Activated CD8-positive, alpha-beta T cell treated with anti-CD3 and anti-CD28 coated beads for 36 hours (primary cell): ENCODE measurements at places on chromosomes 2 and 18. TPM values are rescaled to one million over a fixed set of nuclear protein-coding genes. Genes with fewer than 3 reads are reported as not detected.

DNA sequence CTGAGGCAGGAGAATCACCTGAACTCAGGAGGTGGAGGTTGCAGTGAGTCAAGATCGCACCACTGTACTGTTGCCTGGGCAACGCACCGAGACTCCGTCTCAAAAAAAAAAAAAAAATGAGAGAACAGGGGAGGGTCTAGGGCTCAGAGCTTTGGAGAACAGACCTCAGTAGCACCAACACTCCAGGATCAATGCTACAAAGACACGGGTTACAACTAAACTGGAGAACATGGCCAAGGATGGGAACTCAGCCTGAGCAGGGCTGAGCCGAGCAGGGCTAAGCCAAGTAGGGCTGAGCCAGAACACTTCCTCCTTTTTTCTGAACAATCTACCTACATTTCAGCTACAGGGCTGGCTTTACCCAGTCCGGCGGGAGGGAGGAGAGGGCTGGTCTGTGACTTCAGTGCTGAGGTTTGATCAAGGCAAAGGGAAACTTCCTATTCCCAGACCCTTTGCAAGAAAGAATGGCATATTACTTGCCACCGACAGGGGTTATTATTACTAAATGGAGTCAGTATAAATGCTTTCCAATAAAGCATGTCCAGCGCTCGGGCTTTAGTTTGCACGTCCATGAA is 2.9 kb upstream of the CASP8 start:
- peaks cover 36% of the 10 kb centered on the region for H3K36me3 ChIP-seq
- peaks cover 75% of the 10 kb centered on the region for H3K4me1 ChIP-seq
- DNase-seq: peak; percentile 57
- H3K4me3 ChIP-seq: peak overlapping the region; percentile 81

The POTEJ gene
- total RNA-seq: not detected

DNA sequence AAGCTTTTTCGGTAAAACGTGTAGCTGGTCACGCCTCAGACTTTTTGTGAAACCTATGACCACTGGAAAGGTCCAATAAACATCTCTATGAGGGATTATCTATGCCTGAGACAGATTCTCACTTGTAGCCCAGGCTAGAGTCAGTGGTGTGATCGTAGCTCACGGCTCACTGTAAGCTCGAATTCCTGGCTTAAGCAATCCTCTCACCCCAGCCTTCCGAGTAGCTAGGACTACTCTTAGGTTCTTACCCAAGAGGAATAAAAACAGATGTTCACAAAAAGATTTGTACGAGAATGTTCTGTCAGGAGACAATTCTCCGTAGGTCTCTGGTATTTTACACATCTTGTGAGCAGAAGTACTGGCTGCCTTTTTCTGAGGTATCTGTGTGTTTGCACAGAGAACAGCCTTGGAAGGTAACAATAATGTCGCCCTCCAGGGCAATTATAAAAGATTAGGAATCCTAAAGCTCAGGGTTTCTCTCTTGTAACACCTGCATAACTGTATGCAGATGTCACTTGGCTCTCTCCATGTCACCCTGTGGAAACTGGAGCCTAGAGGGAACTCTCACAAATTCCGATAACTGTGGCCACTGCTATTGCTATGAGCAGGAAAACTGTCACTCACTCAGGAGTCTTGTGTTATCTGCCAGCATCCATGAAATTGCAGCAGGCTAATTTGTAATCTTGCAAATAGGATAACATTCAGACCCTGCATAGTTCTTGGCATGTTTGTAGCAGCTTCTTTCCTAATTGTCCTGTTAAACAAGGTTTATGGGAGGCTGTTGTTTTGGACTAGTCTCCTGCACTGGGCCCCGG is 25.5 kb upstream of the RALBP1 start:
- peaks cover 11% of the 10 kb centered on the region for H3K27me3 ChIP-seq
- H3K36me3 ChIP-seq: no peaks in the 10 kb centered on the region
- H3K27ac ChIP-seq: no peak overlapping the region
- H3K4me3 ChIP-seq: no peak overlapping the region
- no peaks in the 10 kb centered on the region for H3K4me1 ChIP-seq
- DNase-seq: no peak

DNA sequence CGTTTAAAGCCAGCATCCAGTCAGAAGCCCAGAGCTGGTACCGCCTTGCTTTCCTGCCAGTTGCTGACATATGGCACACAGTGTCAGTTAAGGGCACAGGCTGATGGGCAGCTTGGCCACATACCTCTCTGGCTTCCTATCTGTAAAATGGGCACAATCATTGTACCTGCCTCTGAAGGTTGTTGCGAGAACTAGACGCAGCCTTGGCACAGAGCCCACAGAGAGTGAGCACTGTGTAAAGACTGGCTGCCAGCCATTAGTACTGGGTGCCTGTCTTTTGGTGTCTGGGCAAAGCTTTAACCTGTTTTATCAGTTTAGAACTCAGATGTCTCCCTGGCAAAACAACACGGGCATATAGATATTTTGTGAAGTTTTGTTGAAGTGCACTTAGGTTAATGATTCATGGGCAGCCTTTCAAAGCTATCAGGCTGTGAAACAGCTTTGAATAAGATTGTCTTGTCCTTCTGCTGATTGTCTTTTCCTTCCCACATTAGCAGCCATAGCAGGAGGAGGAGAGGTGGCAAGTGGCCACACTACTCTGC is 269.5 kb downstream of the NEDD4L start:
- no peak for DNase-seq
- peaks cover 39% of the 10 kb centered on the region for H3K4me1 ChIP-seq
- no peak overlapping the region for H3K4me3 ChIP-seq
- H3K27ac ChIP-seq: no peak overlapping the region
- no peaks in the 10 kb centered on the region for H3K36me3 ChIP-seq
- H3K27me3 ChIP-seq: no peaks in the 10 kb centered on the region

DNA sequence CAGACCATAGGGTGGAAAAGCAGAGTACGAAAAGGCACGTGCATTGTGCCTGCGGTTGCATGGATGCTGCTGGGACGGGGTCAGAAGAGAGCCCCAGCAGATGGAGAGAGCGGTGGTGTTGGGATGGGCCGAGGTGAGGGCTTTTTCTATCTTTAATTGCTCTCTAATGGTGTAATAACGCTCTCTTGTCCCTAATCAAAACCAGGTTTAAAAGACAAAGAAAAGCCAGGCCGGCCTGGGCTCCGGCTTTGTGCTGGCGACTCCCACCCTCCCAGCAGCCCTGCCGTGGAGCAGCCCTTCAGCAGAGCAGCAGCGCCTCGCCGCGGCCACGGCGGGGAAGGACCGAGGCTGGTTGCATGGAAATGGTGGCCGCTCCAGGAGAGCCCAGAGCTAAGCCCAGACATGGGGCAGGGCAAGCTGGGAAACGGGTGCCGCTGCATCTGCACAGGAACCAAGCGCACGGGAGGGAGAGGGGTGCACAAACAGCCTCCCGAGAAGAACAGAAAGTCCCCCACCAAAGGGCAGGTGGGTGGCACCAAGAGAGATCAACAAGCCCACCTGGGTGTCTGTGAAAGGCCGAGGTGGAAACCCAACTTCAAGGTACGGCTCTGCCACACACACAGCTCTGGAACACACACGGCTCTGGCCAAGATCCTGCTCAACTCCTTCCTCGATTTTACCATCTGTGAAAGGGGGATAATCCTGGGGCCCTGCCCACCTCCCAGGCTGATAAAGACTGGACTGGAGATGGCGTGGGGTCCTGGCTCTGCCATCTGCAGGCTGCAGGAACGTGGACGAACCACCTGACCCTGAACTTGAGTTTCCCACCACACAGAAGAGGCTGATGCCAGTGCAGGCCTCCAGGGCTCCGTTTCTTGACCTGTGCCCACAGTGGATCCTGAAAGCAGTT is 15.0 kb downstream of the HS1BP3 start:
- H3K27ac ChIP-seq: no peak overlapping the region
- H3K4me3 ChIP-seq: no peak overlapping the region
- H3K4me1 ChIP-seq: peaks cover 2% of the 10 kb centered on the region
- peaks cover 2% of the 10 kb centered on the region for H3K36me3 ChIP-seq
- peak; percentile 71 for DNase-seq

The RASGRP3 gene
- 1.6 TPM for total RNA-seq

GRCh38 chr2:10753156-10753555 is 31.7 kb downstream of the ATP6V1C2 start:
- no peaks in the 10 kb centered on the region for H3K4me1 ChIP-seq
- no peak for DNase-seq
- no peak overlapping the region for H3K27ac ChIP-seq
- peaks cover 4% of the 10 kb centered on the region for H3K27me3 ChIP-seq

The NDUFV2 gene
- 332 TPM for total RNA-seq

DNA sequence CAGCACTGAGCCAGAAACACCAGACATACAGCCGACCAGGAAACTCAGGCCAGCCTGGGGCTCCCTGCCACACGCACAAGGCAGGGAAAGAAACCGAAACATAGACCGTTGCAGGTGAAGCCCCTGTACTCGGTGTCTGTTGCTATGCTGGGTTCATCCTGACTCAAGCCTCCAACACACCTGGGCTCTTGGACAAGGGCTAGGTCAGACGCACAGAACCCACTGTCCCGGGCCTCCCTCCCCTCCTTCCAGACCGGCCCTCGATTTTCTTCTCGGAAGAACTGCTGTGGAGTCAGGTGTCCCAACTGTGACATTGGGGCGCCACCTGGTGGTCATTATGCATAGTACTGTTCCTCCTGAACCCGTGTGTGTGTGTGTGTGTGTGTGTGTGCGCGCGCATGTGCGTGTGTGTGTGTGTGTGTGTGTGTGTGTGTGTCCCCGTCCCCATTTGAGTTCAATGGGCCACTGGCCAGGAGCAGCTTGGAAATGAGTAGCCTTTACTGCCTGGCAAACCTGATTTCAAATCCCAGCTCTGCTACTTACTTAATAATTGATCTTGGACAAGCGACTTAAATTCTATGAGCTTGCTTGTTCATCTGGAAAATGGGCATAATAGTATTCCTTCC is 55.4 kb upstream of the GLI2 start:
- peaks cover 19% of the 10 kb centered on the region for H3K27me3 ChIP-seq
- no peaks in the 10 kb centered on the region for H3K4me1 ChIP-seq
- no peak overlapping the region for H3K27ac ChIP-seq
- peak; percentile 89 for DNase-seq
- H3K36me3 ChIP-seq: no peaks in the 10 kb centered on the region

DNA sequence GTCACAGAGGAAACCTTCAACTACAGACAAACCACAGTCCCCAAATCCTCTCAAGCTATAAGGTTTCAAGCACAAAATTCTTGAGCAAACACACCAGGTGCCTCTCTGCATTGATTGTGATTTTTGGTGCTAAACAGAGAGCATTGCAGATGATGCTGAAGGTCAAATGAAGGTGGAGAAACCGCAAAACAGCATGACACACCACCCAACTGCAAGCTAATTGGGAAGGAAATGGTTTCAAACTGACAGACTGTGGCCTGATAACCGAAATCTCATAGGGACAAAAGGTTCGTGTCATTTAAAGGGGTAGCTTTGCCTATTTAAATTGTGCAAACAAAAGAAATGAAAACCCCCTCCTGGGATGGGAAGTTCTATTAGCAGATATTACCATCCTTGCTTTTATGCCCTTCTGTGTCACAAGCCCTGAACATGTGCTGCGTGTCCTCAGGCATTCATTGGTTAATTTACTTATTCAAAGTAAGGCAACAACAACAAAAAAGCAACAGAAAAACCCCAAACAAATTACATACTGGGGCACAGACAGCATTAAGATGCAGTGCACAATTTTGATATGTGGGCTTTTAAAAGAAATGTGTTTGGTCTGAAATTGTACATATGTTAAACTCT is 154.9 kb downstream of the AQP4 start:
- peak; percentile 34 for DNase-seq
- peaks cover 4% of the 10 kb centered on the region for H3K27me3 ChIP-seq

- no peaks in the 10 kb centered on the region for H3K4me1 ChIP-seq
- H3K27ac ChIP-seq: no peak overlapping the region
- no peaks in the 10 kb centered on the region for H3K27me3 ChIP-seq
- no peak for DNase-seq
- H3K36me3 ChIP-seq: no peaks in the 10 kb centered on the region
These were observed 45.0 kb downstream of the TCF7L1 start for GRCh38 chr2:85178154-85178553.

- DNase-seq: no peak
- H3K27me3 ChIP-seq: no peaks in the 10 kb centered on the region
- H3K4me1 ChIP-seq: peaks cover 69% of the 10 kb centered on the region
- H3K27ac ChIP-seq: no peak overlapping the region
- H3K4me3 ChIP-seq: no peak overlapping the region
These were observed 46.8 kb downstream of the TMEM131 start for GRCh38 chr2:97948926-97949325.

DNA sequence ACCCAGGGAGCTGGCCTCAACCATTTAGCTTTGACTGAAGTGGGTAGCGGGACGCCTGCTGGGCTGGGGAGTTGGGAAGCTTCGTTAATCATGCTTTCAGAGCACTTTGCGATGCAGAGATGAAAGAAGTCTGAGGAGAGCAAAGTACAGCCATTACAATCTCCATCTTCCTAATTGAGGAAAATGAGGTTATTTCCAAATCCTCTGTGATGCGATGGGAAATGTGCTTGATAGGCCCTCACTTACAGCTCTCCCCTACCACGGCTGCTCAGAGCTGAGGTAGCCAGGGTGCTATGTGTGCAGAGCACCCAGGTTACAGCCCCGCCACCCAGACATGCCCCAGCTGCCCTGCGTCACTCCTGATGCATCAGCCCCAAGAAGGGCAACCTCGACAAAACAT is 326.5 kb upstream of the KLHL29 start:
- H3K4me3 ChIP-seq: no peak overlapping the region
- H3K27me3 ChIP-seq: no peaks in the 10 kb centered on the region
- no peak overlapping the region for H3K27ac ChIP-seq
- no peaks in the 10 kb centered on the region for H3K36me3 ChIP-seq

DNA sequence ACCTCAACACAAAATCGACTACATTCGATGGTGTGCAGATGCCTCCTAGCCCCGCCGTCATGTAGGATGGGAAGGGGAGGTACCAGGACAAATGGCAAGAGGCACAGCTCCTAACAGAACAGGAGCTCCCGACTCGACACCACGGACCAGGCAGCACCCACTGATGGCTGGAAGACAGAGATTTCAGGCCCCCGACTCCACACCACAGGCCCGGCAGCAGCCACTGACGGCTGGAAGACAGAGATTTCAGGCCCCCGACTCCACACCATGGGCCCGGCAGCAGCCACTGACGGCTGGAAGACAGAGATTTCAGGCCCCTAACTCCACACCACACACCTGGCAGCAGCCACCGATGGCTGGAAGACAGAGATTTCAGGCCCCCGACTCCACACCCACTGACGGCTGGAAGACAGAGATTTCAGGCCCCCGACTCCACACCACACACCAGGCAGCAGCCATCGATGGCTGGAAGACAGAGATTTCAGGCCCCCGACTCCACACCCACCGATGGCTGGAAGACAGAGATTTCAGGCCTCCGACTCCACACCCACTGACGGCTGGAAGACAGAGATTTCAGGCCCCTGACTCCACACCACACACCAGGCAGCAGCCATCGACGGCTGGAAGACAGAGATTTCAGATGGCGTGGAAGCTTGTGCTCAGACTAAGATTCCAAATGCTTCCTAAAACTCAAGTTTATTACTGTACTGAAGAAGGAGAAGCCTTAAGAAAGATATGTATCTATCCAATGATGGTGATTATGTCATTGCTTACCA is 135.5 kb downstream of the EIPR1 start:
- no peak for DNase-seq
- H3K36me3 ChIP-seq: peaks cover 12% of the 10 kb centered on the region
- H3K4me3 ChIP-seq: peak overlapping the region; percentile 37
- peak overlapping the region; percentile 14 for H3K27ac ChIP-seq

GRCh38 chr2:68925295-68925896 is 27.3 kb downstream of the GKN2 start:
- no peaks in the 10 kb centered on the region for H3K36me3 ChIP-seq
- peak; percentile 67 for DNase-seq
- peaks cover 1% of the 10 kb centered on the region for H3K4me1 ChIP-seq
- H3K4me3 ChIP-seq: no peak overlapping the region
- no peak overlapping the region for H3K27ac ChIP-seq
